ENCODE measurements at places on chromosomes 3 and 15.

GRCh38 chr15:99502182-99502581 is 63.6 kb upstream of the MEF2A start:
- no peak for DNase-seq

- DNase-seq: no peak
Measured at GRCh38 chr3:161101609-161102008, 3.5 kb downstream of the B3GALNT1 start.

DNA sequence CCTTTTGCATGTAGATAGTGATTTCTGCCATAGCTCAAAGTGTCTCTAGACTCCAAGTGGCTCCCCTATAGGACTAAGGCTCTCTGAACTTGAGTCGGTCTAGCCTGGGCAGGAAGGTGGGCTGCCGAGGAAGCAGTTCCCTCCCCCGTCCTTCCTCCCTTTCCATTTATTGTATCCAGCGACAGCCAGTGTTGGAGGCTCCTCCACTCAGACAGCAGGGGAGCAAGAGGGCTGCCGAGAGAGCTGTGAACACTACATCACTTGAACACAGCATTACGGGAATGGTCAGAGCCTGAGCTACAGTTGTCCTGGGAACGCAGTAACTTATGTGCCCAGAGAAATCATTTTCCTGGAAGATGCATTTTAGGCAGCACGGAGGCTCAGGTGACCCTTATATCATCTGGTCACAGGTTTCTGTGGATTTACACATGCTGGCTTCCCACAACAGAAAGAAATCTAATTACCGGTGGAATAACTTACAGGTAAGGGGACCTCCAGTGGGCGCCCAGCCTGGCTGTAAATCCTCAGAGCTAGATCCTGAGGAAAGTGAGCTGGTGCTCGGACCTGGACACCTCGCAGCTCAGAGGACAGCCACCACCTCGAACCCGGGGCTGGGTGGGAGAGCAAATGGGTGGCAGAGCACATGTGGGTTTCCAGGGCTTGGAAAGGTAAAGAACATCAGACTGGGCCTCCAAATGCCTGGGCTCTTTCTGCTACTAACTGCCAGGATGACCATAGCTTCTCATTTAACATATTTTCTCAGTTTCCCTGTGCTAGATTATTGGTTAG is 197.1 kb downstream of the UACA start:
- no peak for DNase-seq

- DNase-seq: no peak
Measured at GRCh38 chr3:22453906-22454535, 703.0 kb upstream of the ZNF385D start.

DNA sequence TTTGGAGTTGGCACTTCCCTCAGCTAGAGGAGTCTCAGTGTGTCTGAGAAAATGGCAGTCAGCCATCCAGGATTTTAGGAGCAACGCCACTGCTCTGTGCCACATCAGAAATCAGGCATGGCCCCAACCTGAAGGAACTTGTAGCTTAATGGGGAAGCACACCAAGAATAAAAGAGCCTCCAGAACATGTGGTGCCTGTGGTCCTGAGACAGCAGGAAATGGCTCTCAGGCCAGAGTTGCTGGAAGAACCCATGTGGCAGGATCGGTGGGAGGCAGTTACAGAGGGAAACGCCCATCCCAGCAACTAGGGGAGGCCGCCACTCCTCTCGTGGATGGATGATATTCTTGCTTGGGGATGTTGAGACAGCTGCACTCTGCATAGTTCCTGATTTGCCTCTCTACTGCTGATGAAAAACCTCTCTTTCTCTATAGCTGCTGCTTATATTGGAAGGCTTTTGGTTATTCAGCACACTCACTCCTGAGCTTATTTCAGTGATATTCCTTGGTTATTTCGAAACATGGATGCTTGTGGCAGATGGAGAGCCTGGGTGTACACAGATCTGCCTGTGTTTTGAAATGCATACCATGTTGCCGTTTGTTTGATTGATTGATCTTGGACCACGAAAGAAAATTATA is 52.4 kb downstream of the KLHL25 start:
- DNase-seq: peak; percentile 31

GRCh38 chr3:37149257-37149656 is 25.1 kb downstream of the LRRFIP2 start:
- DNase-seq: no peak

DNA sequence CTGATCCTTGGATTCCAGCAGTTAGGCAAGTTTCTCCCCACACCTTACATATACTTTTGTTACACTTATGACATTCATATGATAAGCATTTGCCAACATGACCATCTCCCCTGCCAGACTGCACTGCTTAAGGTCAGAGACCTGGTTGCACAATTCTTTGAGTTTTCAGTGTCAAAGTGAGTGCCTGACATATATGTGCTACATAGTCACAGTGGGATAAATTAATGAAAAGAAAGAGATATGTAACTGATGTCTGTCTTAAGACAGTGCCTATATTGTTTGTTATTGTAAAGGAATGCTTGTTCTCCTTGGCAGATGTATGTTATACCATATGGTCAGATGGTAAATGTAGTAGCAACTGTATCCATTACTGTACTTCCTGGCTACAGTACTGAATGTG is 3.5 kb upstream of the DCUN1D1 start:
- DNase-seq: no peak

- no peak for DNase-seq
Measured at GRCh38 chr15:57730876-57731275, 24.4 kb downstream of the POLR2M start.

- DNase-seq: no peak
Measured at GRCh38 chr3:53161820-53162671, 1.0 kb downstream of the PRKCD start.

DNA sequence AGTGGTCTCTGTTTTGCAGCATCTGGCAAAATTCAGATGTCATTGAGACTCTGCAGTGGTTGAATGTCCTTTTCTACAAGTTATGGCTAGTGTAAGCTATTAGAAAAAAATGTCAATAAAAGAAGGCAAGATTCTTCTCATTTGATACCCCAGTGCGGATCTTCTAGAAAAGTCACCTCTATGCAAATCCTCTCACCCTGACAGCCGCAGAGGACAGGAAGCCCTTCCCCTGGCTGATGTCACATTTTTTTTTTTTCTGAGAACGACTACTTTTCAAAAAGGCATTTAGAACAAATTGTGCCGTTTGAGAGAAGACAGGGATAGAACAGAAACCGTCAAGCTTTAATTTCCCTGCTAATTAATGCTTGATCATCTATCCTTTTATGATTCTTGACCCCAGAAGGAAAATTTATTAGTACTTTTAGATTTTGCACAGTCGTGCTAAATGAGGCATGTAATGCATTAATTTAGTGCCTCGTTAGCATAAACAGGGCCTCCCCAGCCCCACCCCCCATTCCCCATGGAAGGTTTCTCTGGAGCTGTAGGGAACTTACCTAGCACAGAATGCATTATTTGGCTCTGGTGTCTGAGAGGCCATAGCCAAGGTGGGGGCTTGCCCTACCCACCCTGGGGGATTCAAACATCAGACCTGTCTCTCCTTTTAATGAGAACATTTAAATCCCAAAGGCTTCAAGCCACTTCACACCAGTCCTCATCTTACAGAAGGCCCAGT is 183.8 kb downstream of the OPA1 start:
- DNase-seq: no peak

GRCh38 chr15:96053781-96054428 is 276.6 kb upstream of the NR2F2 start:
- DNase-seq: peak; percentile 69

DNA sequence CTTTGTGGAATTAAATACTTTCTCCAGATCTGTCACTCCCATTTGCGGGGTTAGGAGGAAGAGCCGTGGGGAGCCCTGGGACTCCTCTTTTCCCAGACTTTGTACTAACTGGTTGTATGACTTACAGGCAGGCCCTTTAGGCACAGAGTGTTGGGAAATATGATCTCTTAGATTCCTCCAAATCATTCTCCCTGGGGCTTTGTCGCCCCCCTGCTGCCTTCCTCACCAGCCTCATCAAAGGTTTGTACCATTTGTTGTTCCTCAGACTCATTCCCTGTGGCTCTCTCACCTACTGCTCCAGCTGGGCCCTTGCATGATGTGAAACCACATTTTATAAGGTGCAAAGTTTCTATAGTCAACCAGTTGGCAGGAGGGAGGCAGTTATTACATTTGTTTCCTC is 56.4 kb downstream of the CRYGS start:
- no peak for DNase-seq

GRCh38 chr15:47409600-47409999 is 307.7 kb upstream of the SEMA6D start:
- DNase-seq: no peak

DNA sequence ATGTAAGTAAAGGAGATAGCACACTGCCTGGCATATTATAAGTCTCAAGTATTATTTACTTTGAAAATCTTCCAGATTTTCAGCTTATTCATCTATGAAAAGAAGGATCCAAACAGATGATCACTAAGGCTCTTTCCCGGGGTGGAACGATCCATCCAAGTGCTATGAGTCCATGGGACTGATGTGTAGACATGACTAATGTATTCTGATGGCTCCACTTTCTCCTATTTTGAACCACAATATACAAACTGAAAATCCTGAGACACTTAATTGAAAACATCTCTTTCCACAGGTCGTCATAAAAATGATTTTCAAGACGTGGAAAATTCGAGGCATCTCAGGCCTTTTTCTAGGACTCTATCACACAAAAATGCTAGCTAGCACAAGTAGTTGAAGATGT is 33.4 kb upstream of the CHRM5 start:
- DNase-seq: no peak

GRCh38 chr3:62712746-62713145 is 162.5 kb downstream of the CADPS start:
- DNase-seq: no peak

GRCh38 chr3:17967953-17968607 is 225.6 kb upstream of the TBC1D5 start:
- no peak for DNase-seq

DNA sequence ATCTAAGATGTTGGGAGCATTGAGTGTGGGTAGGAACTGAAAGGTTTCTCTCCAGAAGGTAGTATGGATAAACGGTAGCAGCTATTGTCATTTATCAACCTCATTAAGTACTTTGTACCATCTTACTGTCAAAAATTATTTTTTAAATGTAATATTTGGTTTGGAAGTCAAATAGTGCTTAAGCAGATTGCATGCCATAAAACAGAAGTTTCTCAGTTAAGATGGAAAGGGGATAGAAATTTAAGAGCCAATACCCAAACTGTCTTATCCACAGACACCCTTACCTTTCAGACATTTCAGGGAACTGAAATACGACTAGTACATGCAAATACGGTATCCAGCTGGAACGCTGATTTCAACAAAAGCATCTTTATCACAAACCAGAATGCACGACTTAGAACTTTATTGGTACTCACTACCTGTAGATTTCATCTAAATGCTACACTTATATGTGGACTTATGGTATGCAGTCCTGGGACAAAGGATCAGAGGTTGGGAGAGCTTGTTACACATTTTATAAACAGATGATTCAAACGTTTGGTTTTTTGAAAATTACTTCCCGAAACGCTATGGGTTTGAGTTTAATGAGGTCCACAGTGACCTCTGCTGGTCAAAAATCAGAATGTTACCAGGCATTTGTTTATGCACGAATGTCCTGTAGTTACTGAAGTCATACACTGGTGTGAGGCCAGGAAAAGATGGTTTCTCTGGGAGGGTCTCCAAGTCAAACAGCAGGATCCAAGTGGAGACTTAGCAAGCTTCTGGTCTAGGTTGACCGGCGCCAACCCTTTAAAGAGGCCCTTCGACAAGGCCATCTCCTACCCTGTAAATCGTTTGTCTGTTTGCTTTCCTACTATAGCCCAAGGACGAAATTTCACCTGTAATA is 45.7 kb upstream of the DUT start:
- DNase-seq: no peak
